ENCODE measurements at places on chromosomes 5 and 9.

DNA sequence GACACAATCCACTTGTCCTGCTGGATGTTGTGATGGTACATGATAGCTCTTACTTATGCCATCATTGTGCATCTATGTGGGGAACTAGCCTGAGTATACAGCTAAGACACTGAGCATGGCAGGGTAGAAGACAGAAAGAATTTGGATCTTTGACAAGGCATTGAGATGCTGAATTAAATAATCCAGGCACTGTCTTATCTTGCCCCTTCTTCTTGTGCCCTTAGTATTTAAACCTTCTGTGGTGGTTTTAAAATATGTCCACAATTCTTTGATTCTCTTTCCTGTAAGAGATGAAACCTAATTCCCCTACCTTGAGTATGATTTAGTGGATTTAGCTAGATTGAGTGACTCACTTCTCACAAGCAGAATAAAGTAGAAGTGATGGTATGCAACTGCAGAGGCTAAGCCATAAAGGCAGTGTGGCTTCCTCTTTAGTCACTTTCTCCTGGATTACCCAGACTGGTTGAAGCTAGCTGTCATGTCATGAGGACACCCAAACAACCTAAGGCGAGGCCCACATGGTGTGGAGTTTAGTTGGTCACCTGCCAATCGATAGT is 174.0 kb upstream of the NREP start:
- peak; percentile 92 for DNase-seq

DNA sequence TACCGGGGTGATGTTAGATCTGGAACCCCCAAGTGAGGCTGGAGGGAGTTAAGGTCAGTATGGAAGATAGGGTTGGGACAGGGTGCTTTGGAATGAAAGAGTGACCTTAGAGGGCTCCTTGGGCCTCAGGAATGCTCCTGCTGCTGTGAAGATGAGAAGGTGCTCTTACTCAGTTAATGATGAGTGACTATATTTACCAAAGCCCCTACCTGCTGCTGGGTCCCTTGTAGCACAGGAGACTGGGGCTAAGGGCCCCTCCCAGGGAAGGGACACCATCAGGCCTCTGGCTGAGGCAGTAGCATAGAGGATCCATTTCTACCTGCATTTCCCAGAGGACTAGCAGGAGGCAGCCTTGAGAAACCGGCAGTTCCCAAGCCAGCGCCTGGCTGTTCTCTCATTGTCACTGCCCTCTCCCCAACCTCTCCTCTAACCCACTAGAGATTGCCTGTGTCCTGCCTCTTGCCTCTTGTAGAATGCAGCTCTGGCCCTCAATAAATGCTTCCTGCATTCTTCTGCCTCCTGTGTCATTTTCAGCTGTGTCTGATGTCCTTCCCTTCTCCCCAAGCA is 2.3 kb upstream of the MYOZ3 start:
- DNase-seq, result no peak

GRCh38 chr5:14900693-14901461 is 29.3 kb upstream of the ANKH start:
- DNase-seq, result no peak

GRCh38 chr9:135906291-135907005 is 898 bp downstream of the CAMSAP1 start:
- peak; percentile 58 for DNase-seq

DNA sequence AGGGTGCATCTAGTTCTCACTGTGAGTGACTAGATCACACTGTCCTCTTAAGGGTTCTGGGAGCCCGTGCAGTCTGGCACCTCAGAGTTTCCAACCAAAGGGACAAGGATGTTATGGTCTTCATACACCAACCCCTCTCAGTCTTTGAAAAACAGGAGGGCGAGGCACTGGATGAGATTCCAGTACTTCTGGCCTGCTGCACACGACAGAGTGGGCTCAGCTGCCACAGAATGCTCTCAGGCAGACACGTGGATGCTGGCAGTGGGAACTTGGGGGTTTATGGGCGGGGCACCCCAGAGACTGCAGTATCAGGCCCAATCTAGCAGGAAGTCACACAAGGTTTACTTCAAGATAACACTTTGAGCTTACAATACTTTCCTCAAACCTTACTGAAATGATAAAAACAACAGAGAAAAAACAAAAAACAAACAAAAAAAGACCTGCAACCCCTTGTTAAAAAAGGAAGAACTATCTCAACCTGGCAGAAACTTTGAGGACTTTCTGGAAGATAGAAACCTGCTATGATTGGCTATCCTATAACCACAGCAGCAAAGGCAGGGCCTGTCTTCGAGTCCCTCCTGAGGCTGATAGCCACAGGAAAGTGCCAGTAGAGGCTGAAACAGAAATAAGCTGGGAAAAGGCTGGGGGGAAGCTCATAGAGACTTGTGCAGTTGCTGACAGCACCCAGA is 28.3 kb upstream of the TGFBR1 start:
- DNase-seq, result no peak

GRCh38 chr9:116959809-116960208 is 272.7 kb downstream of the TRIM32 start:
- peak; percentile 87 for DNase-seq

GRCh38 chr5:147519380-147519779 is 9.5 kb upstream of the DPYSL3 start:
- no peak for DNase-seq

DNA sequence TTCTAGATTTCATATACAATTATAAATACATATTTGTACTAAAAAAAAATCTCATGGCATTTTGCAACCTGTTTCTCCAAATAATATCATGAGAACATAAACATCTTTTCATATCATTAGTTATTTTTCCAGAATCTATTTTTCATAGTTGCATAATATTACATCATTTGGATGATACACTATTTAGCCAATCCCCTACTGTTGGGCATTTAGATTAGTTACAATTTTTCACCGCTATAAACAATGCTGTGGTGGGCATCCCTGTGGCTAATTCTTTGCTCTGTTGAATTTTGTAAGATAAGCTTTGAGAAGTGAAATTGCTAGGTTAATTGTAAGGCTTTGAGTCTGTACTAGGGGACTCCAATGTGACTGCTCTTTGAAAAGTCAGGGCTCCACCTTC is 2.2 kb upstream of the FOXI1 start:
- no peak for DNase-seq

DNA sequence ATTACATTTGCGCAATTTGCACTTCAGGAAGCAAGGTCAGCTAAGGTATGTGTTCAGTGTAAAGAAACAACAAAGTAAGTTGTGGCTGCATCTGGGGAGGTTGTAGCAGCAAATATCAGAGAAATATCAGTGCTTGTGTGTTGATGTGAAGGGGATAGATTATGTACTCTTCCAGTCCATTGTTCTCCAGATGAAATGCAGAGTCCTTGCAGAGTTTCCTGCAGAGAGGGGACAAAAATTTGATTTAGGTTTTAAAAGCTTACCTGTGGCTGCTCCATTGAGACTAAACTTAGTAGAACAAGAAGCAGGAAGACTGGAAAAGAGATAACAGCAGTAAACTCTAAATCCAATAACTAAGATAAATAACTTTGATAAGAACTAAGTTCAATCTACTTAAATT is 952.2 kb downstream of the CDH18 start:
- DNase-seq, result no peak

- DNase-seq, result no peak
Measured at GRCh38 chr5:73112359-73112758, 8.0 kb upstream of the TMEM171 start.

DNA sequence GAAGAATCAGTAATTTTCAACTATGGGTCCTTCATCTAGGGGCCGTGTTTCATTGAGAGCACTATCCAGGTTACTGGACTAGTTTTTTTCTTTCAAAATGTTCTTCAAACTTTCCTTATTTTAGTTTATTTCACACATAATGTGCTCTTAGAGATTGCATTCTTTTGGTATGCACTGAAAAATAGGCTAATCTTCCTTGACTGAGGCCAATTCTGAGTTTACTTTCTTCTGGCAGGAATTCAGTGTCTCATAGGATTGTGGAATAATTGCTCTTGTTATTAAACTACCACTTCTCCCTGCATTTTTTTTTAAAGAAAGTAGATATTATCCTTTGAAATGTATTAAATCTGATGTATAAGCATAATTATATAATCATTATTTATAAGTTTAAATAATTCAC is 624.5 kb downstream of the RAB3C start:
- DNase-seq, result peak; percentile 15

GRCh38 chr5:162474239-162474638 is 406.7 kb downstream of the GABRG2 start:
- DNase-seq, result no peak

GRCh38 chr9:126514037-126514821 is 99.5 kb upstream of the LMX1B start:
- no peak for DNase-seq

DNA sequence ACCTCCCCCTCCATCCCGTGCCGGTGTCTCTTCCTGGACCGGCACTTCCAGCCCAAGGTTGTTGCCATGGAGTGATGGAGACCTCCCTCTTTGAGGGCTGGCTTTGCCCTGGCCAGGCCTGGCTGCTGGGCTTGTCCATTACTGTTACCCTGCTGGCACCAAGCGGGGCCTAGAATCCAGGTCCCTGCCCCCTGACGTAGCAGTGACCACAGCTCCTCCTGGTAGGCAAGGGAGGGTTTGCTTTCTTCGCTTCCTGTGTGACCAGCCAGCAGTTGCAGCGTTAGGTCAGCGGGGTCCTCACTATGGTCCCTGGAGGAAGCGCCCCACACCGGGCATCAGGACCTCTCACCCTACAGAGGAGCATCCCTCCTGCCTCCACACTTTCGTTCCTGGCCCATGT is 146.7 kb upstream of the COL5A1 start:
- no peak for DNase-seq

GRCh38 chr9:128271112-128271511 is 4.7 kb downstream of the GOLGA2 start:
- DNase-seq, result no peak

- no peak for DNase-seq
Measured at GRCh38 chr5:106675687-106676086, 995.0 kb downstream of the EFNA5 start.

- DNase-seq, result peak; percentile 88
Measured at GRCh38 chr5:96172436-96172835, 210.8 kb upstream of the ELL2 start.

DNA sequence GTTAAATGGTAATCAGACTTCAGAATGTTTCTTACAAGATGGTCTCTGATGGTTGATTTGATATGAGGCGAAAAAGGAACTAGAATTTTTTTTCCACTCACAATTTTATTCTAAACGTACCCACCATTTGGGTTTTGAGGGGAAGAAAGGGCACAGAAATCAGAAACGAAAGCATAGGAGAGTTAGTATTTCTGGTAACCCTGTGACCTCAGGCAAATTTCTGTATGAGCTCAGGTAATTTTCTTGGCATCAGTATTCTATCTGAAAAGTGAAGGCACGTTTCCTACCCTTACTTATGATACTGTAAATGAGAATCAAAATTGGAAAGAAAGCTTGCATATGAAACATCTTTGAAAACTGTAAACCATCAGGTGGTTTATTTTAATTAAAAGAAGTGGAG is 26.5 kb downstream of the TMEFF1 start:
- DNase-seq, result no peak

GRCh38 chr9:131598121-131598520 is 52.8 kb downstream of the PRRT1B start:
- DNase-seq, result no peak

- DNase-seq, result no peak
Measured at GRCh38 chr5:20305463-20305862, 317.5 kb upstream of the CDH18 start.

DNA sequence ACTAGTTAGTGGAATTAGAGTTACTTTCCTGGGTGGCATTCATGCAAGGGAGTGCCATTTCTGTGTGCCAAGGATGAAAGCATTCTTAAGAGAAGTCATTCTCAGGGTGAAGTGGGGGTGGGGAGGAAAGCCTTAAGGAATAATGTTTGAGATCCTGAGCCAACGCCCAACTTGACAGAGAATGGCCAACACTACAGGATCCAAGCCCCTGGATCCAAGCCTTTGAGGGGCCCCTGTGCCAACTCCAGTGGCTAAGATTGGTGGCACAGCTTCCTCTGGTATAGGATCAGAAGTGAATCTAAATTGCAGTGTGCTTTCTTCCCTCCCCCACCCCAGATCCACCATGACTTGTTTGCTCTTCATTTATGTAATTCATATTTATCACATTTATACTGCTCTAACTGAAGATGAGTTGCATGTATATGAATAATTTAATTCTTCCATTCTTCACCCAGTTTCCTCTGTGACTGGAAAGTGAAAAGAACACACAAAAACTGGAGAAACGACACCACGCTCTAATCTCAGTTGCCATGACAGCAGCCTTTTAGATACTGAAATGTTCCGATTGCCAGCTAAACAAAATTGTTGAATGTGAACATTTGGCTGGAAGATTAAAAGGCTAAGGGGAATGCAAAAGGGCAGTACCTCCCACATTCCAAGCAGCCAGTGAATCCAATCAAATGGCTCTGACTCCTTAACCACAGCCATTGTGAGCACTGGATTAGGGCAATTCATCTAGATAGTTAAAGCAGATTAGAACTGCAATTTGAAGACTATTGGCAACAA is 4.5 kb downstream of the ZNF608 start:
- peak; percentile 99 for DNase-seq

DNA sequence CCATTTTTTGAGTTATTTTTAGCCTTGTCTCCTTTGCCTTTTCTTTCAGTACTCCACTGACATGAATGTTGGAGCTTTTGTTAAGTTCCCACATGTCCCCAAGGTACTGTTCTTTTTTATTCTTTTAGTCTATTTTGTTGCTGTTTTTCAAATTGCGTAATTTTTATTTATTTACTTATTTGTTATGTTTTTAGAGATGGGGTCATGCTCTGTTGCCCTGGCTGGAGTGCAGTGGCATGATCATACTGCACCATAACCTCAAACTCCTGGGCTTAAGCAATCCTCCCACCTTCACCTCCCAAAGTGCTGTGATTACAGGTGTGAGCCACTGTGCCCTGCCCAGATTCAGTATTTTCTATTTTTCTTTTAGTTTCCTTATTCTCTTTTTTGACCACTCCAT is 5.4 kb upstream of the PCDHA1 start:
- DNase-seq, result no peak

- DNase-seq, result no peak
Measured at GRCh38 chr9:17739022-17739421, 160.2 kb downstream of the SH3GL2 start.
